ENCODE measurements at places on chromosomes 6 and 20. TPM values are rescaled to one million over a fixed set of nuclear protein-coding genes. Genes with fewer than 3 reads are reported as not detected.
A peak's percentile ranks its signal among the peaks of the same experiment; 100 is the strongest.

Gene FAM209A
- total RNA-seq = 1.8 TPM

Gene MCHR2
- total RNA-seq = not detected

Gene BPIFB1
- not detected for total RNA-seq

Gene UBE2V1
- 80.5 TPM for total RNA-seq

Gene C6orf52
- total RNA-seq = not detected

Gene HDGFL1
- total RNA-seq = not detected

Gene GTSF1L
- total RNA-seq = not detected

DNA sequence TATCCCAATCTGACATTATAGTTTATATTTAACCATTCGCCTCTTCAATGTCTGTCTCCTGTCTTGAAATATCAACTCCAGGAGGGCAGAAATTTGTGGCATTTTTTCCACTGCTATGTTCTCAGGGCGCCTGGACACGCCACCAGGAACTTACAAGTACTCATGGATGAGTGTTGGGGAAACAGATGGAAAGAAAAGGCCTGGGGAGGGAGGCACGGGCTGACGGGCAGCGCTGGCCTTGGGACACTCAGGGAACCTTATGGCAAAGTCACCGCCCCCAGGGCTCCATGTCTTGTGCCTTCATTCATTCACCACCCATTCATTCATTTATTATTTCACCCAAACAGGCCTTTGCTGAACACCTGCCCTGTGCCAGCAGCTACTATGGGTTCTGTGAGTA, 222.9 kb downstream of the PREX1 start:
- peak; percentile 54 for DNase-seq

GRCh38 chr6:146543211-146543939, at the start of gene RAB32:
RAB32 (plus strand) TSS chr6:146543833; CDS start chr6:146543872, 39 bp downstream.
- DNase-seq = peak; percentile 95

- no peak for DNase-seq
Measured at GRCh38 chr6:163963205-163964120, 548.9 kb downstream of the QKI start.

DNA sequence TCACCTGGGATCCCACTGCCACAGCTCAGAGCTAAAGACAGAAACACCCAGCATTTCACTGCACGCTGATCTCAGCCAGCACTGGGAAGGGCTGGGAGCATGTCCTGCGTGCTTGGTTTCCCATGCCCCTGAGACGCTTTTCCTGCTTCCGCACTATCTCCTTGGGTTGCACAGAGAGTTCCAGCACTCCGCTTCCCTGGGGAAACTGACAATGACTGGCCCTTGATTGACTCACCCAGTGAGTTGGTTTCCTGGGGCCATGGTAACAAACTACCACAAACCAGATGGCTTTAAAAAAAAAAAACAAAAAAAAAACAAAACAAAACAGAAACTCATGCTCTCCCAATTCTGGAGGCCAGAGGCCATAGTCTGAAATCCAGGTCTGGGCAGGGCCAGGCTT, 14.8 kb upstream of the MAS1L start:
- DNase-seq = no peak

GRCh38 chr6:36888654-36889481, 3.1 kb downstream of the C6orf89 start:
- no peak for DNase-seq

DNA sequence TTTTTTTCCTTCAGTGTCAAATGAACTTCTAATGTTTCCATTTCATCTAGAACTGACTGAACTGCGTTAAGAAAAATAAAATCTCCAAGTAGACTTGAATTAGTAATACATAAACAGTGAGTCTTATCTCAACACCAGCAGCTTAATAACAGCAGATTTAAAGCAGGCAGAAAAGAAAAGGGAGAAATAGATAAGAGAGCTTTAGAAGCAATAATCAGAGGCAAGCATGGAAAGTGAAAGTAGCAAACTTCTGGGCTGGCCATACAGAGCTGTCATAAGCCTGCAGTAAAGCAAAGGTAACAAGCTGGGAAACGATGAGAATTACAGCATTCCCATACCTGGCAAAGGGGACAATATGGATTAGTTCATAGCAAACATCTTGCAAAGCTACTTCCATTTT, 16.9 kb upstream of the ANGPT4 start:
- DNase-seq = no peak

GRCh38 chr6:92683748-92684147, 735.6 kb downstream of the EPHA7 start:
- DNase-seq = no peak

GRCh38 chr6:89067796-89068195, 12.8 kb upstream of the PNRC1 start:
- no peak for DNase-seq

Data from suprapubic skin (tissue), 4 donors.